ENCODE measurements at places on chromosomes 3 and 15.

DNA sequence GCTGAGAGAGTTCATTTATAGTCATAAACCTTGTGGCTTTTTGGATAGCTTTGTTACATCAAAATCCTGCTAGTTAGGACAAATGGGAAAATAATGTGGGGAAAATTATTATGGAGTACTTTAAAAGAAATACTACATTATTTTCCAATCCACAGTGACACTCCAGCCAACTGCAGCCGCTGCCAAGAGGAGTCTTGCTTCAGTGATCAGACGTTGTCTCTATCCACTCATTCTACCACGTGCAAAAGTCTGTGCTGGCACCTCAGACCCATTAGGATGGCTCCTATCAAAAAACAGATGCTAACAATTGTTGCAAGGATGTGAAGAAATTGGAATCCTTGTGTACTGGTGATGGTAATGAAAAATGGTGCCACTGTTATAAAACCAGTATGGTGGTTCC is 128.6 kb upstream of the IQSEC1 start:
- DNase-seq: no peak

- DNase-seq: no peak
These were observed 140.6 kb upstream of the ABHD17C start for GRCh38 chr15:80554560-80554959.

DNA sequence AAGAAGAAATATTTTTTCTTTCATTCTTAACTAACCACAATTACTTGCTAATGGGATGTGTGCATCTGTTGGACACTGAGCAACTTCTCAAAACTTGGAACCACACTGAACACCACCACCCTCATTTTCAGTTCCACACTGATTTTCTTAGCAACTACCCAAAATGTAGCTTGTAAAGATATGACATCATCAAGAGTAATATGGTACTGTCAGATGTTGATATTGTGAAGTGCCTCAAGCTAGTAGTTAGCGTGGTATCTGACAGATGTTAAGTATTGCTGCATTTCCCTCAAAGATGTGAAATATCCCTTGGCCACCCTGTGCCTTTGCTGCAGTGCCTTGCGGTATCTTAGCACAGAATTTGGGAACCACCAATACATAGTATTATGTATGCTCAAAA is 9.3 kb downstream of the RFTN1 start:
- DNase-seq: no peak

GRCh38 chr3:52095990-52096775 is 39.8 kb upstream of the DUSP7 start:
- DNase-seq: no peak

GRCh38 chr3:177449360-177450006 is 252.2 kb upstream of the TBL1XR1 start:
- DNase-seq: peak; percentile 72

GRCh38 chr3:54120657-54121413 is 1.5 kb upstream of the CACNA2D3 start:
- DNase-seq: no peak

- DNase-seq: no peak
These were observed 1257.1 kb downstream of the NSUN3 start for GRCh38 chr3:95319921-95320494.

- no peak for DNase-seq
These were observed 32.3 kb upstream of the ARNT2 start for GRCh38 chr15:80371924-80372323.

- DNase-seq: no peak
These were observed 14.6 kb upstream of the CEMIP start for GRCh38 chr15:80764535-80764934.

DNA sequence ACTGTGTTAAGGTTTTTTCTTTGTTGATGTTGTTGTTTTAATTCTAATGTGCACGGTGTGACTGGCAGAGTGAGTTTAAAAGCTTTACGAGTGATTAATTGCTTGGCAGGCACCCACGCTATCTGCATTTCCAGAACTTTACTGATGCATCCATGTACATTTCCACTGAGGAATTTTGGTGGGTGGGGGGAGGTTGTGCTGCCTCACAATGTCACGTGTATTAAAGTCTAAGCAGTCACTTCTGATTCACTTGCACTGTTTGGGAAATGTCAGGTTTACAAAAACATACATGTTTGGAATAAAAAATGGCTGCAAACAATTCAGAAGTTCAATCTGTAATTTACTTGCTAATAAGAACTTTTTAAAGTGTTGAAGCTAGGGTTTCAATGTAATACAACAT is 38.5 kb upstream of the CTDSPL start:
- no peak for DNase-seq

DNA sequence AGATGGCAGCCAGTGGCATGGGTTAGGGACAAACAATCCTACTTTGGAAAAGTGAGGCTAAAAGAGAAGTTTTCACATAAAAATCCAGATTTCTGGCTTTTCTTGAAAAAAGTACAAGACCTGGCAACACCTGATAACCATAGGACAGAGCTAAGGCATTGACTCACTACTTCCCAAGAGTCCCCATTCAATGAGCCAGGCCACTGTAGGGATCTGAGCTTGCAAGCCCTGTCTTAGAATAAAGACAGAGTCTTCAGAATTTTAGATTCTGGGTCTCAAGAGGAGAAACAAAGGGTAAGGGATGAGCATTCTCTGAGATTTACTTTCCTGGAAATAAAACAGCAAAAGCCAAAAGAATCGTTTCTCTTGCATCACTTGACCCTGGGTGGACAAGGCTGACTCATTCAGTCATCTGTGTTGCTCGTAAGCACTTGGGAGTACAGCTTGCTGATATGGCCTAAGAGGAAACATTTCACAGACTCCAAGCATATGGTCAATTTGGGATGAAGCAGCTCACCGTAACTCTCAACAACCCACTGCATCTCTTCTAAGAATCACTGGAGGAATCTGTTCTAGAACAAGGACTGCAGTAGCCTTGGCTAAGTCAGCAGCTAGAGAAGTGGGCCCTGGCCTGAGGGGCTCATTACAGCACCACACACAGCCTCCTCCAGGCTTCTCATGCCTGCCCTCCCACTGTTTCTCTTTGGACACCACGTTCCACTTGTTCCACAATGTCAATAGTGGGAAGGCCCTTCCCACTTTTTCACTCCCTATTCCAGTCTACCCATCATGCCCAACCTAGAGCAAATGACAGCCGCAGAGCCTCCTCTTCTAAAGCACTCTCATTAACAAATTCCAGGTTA is 86.2 kb downstream of the RFTN1 start:
- peak; percentile 68 for DNase-seq

GRCh38 chr3:126541628-126542339 is 16.9 kb downstream of the C3orf22 start:
- DNase-seq: no peak

DNA sequence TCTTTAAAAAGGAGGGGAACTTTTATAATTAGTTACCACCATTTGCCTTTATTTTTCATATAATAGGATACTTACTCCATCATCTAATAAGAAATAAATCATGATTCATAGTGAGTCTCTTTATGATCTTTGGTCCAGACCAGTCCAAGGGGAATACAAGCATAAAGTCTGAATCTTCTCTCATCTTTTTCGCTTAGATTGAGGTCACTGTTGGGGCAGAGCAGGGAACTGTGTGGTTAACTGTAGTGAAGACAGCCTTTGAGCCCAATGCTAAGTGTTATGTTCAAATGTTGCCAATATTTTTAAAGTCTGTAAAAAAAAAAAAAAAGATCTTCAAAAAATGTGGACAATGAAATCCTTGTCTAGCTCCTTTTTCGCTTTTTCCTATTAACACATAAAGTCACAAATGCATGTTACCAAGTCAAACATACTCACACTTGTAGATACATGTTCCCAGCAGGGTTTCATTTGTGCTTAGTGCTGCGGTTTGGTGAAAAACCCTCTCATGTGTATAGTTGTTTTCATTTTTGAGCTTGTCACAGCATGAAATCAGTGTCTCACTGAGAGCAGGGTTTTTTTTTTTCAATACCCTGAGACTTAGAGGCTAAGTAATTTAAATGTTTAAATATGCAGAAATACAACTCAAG is 72.1 kb downstream of the EPHA3 start:
- DNase-seq: peak; percentile 87

GRCh38 chr15:101349047-101349951 is 54.3 kb upstream of the SNRPA1 start:
- no peak for DNase-seq

- DNase-seq: no peak
These were observed 132.0 kb upstream of the TGFBR2 start for GRCh38 chr3:30474371-30474770.

GRCh38 chr15:41772720-41773331 is 1.5 kb upstream of the MAPKBP1 start:
- peak; percentile 60 for DNase-seq

GRCh38 chr15:66951531-66952320 is 113.7 kb upstream of the SMAD3 start:
- peak; percentile 75 for DNase-seq

DNA sequence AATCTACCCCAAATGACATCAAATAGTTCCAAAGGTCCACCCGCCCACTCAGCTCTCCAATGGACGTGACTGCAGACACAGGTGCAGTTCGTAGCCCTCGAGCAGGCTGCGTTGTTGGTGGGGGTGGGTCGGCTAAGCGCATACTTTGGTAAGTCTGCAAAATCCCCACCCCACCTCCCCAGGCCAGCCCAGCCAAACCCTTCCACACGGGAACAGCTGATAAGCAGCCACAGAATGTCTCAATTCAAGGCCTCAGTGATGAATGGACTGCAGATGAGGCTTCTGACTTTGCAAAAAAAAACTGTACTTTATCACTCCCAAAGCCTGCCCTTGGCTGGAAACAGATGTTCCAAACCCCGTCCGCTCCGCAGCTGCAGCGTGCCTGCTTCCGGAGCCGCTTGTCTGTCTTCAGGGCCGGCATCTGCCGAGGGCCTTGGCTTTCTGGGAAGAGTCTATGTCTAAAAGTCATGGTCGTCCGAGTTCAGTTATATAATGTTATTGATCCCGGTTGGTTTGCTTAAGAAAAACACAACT is 38.2 kb downstream of the PCSK6 start:
- no peak for DNase-seq

DNA sequence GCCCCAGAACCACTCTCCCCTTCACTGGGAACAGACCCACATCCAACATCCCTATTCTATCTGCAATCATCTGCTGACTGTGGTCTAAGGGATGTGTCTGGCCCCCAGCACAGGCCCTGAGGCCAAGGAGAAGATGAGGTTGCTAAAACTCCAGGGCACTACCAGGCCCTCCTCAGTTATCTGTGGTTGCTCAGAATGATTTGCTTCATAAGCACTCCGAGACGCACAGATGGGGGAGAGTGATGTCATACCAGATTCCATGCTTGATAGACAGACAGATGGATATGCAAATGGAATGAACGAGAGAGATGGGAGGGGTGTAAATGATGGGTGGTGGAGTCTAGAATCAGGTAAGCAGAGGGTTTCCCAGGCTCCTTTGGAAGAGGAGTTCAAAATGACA is 57.8 kb downstream of the CEMIP start:
- DNase-seq: no peak

DNA sequence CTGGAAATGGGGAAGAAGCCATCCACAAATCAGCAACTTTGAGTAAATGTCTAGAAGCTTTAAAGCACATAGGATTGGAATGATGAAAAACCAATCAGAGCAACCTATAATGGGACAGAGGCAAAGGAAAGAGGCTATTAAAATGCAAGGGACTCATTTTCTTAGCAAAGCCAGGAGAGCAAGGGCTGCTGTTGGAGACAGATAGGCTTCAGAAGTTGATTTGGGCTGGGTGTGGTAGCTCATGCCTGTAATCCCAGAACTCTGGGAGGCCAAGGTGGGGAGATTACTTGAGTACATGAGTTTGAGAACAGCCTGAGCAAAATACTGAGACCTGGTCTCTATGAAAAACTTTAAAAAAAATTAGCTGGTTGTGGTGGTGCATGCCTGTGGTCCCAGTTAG is 16.1 kb downstream of the ERICH6 start:
- no peak for DNase-seq

DNA sequence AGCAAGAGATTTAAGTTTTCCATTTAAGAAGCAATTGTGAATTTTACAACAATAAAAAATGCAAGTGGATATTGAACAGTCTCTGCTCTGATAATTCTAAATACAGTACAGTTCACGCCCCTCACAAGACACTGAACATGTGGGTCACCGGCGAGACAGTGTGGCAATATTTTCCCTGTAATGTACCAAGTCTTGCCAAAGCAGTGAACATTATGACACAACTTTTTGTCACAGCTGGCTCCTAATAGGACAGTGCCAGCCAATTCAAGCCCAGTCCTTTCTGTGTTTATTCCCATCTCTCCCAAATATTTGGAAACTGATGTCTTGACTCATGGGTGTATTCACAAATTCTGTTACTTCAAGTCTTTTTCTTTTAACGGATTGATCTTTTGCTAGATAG is 62.3 kb downstream of the PPARG start:
- no peak for DNase-seq

DNA sequence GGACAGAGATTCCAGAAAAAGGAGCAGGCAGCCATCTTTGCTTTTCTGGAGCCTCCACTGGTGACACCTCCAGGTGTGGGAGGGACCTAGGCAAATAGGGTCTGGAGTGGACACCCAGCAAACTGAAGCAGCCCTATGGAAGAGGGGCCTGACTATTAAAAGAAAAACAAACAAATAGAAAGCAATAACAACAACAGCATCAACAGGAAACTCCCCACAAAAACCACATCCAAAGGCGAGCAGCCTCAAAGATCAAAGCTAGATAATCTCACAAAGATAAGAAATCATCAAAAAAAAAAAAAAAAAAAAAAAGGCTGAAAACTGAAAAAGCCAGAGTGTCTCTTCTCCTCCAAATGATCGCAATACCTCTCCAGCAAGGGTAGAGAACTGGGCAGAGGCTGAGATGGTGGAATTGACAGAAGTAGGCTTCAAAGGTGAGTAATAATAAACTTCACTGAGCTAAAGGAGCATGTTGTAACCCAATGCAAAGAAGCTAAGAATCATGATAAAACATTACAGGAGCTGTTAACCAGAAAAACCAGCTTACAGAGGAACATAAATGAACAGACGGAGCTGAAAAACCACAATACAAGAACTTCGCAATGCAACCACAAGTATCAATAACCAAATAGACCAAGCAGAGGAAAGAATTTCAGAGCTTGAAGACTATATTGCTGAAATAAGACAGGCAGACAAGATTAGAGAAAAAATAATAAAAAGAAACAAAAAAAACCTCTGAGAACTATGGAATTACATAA is 225.4 kb downstream of the CTNNB1 start:
- no peak for DNase-seq

GRCh38 chr15:29116970-29117700 is 152.5 kb downstream of the NSMCE3 start:
- DNase-seq: no peak

- no peak for DNase-seq
These were observed 91.2 kb downstream of the RPLP1 start for GRCh38 chr15:69543681-69544364.

- no peak for DNase-seq
These were observed 87.8 kb upstream of the PLXND1 start for GRCh38 chr3:129694228-129694627.
